ENCODE measurements at places on chromosomes 7 and 10. TPM values are rescaled to one million over a fixed set of nuclear protein-coding genes. Genes with fewer than 3 reads are reported as not detected.

- DNase-seq = no peak
Measured at GRCh38 chr7:121020249-121020988, 31.9 kb downstream of the CPED1 start.

DNA sequence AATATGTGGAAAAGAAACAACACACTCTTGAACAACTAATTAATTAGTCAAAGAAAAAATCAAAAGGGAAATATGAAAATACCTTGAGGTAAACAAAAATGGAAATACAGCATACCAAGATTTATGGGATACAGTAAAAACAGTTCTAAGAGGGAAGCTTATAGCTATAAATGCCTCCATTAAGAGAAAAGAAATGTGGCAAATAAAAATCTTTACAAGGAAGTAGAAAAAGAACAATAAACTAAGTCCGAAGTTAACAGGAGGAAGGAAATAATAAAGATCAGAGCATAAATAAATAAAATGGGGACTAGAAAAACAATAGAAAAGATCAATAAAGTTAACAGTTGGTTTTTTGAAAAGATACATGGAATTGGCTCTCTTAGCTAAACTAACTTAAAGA, 267.8 kb upstream of the NRP1 start:
- no peak for DNase-seq

DNA sequence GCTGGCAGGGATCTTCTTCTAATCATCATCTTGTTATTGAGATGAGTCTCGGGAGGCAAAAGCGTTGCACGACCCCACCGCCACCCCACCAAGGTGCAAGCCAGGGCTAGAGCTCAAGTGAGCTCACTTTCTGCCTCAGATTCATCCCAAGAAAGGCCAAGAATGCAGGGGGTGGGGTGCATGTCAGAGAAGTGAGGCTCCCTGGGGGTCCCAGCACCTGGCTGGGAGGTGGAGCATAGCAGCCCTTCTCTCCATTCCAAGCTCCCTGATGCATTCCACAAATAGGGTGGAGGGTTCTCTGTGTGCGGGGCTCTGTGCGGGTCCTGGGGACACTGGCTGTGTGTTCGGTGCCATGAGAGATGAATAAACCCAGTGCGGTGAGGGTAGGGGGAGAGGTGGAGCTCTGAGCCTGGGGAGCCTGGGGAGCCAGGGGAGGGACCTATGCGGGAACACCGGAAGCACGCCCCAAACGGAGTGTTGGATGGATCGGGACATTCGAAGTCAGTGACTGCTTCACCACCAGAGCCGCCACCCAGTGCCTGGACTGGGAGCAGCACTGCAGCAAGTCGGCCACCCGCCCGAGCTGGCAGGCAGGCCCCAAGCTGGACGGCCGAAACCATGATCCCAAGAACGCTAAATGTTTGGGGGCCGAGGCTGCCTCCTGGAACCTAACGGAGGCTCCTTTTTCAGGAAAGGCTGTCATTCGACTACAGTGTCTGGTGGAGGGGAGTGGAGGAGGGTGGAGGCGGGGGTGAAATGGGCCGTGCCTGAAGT, 17.9 kb upstream of the HMX3 start:
- no peak for DNase-seq

DNA sequence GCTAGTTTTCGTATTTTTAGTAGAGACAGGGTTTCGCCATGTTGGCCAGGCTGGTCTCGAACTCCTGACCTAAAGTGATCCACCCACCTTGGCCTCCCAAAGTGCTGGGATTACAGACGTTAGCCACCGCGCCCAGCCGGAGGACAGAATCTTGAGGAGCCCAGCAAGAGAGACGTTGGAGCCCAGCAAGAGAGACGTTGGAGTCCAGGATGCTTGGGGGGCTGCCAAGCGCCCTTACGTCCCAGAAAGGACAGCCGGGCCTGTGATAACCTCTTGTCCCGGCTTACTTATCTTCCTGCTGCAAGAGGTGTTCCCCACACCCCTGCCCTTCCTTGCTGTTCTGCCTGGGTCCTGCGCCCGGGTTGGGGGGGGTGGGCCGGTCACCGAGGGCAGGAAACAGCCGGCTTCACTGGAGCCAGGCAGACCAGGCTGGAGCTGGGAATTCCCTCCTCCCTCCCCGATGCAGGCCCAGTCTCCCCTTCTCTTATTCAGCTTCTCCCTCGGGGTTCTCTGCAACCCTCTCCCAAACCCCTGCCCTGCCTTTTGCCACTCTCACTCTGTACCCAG, 1.9 kb upstream of the EPHB4 start:
- DNase-seq = no peak

TRIM74 gene
- 1.4 TPM for total RNA-seq

HHEX gene
- total RNA-seq = 27.6 TPM

All from pancreas (tissue), 10 donors.